Cardiac fibroblast (primary cell): ENCODE measurements at places on chromosomes 2 and 18.
A peak's percentile ranks its signal among the peaks of the same experiment; 100 is the strongest.

DNA sequence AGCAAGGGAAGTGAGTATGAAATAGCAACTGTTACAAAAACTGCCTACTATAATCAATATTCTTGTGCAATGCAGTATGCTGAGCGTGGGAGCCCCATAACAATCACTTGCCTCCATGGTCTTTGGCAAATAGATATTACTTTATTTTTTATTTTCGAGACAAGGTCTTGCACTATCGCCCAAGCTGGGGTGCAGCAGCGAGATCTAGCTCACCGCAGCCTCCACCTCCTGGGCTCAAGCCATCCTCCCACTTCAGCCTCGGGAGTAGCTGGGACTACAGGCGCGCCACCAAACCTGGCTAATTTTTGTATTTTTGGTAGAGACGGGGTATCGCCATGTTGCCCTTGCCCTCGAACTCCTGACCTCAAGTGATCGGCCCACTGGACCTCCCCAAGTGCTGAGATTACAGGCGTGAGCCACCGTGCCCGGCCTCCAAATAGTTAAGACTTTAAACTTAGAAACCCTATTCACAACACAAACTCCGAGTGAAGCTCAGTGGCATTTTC is 1.2 kb upstream of the CCNT2 start:
- DNase-seq, result no peak

DNA sequence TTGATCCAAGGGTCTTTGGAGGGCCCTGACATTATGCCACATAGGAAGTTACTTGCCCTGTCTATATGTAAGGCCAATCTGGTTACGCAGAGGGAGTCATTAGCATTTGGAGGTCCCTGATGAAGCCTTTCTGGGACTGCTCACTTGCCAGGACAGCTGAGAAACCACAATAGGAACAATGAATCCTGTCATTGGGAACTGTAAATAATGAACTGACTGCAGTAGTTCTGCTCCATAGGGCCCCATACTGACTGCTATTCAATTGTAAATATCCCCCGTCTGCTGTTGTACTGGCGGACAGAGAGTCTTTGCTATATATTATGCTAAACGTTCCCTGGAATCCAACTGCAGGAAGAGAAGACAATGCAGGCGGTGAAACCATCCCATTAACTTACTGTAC is 149.4 kb upstream of the DCC start:
- DNase-seq, result no peak

- peak; percentile 55 for DNase-seq
Measured at GRCh38 chr2:159128191-159128590, 158.3 kb downstream of the WDSUB1 start.

DNA sequence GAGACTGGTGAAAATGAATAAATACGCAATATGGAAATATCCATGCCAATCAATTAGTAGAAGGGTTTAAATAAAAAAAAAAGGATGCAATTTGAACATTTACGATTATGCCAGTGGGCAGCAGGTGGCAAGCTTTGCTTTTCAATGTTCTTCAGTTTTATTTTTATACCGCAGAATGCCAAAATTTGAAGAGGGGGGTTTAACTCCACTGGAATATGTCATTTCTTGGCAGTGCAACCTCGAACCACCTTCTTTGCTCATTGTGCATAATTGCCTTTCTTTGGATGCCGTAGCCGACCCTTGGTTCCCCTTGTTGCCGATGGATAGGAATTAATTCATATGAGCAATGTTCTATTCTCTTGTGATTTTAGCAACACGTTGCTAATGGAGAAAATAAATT is 88.0 kb downstream of the LTBP1 start:
- DNase-seq, result peak; percentile 58

GRCh38 chr2:139992078-139992477 is 1211.9 kb upstream of the NXPH2 start:
- no peak for DNase-seq

GRCh38 chr2:168234407-168235085 is 12.8 kb downstream of the STK39 start:
- no peak for DNase-seq

DNA sequence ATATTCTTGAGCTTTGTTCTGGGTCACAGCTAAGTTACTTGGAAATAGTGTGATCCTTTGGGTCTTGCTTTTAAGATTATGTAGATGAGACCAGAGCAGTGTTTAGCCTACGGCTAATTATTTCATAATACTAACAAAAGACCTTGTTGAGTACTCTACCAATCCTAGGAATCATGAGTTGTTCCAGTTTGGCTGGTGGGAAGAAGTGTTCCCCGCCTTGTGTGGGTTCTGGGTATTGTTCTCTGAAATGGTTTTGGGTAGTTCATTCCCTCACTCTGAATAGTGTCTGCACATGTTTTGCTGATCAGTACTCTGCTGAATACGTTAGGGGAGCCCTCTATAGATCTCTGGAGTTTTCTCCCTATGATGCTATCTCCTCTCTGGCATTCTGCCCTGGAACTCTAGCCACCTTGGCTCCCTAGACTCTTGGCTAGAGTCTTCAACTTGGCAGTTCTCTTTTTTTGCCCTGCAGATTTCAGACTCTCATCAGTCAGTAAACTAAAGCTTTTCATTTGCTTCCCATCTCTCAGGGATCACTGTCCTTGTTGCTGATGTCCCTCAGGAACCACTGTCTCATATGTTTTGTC is 48.4 kb downstream of the NEMP2 start:
- DNase-seq, result no peak

GRCh38 chr2:132766573-132766972 is 96.6 kb upstream of the LYPD1 start:
- no peak for DNase-seq

- DNase-seq, result peak; percentile 12
Measured at GRCh38 chr2:197464175-197464574, 10.8 kb downstream of the COQ10B start.

- DNase-seq, result no peak
Measured at GRCh38 chr2:61853086-61853846, 594 bp downstream of the FAM161A start.

DNA sequence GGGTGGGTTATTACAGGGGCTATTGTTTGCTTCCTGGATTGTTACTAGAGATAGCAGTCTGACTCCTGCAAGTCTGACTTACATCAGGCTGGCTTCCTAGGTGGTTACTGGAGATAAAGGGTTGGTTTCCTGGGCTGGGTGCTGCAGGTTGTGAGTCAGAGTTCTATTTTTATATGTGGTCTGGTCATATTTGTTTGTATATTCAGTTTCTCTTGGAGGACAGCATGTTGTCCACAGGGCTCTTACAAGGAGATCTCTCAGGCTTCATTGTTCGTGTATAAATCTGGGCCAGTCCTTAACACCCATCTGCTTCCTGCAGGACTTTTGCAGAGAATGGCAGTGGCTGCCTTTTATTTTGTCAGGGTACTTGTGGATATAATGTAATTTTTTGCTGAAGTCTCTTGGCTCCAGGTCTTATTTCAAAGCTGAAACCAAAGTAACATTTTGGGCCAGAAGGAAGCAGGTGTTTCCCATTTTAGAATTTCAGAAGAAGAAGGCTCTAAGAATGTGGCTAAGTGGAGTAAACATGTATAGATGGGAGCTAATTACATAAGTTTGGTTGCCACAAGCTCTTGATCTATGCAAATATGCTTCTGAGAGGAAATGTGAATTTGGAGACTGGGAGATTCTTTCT is 65.9 kb upstream of the SLC16A14 start:
- DNase-seq, result peak; percentile 87

GRCh38 chr18:73431620-73432019 is 563.8 kb upstream of the NETO1 start:
- peak; percentile 3 for DNase-seq

DNA sequence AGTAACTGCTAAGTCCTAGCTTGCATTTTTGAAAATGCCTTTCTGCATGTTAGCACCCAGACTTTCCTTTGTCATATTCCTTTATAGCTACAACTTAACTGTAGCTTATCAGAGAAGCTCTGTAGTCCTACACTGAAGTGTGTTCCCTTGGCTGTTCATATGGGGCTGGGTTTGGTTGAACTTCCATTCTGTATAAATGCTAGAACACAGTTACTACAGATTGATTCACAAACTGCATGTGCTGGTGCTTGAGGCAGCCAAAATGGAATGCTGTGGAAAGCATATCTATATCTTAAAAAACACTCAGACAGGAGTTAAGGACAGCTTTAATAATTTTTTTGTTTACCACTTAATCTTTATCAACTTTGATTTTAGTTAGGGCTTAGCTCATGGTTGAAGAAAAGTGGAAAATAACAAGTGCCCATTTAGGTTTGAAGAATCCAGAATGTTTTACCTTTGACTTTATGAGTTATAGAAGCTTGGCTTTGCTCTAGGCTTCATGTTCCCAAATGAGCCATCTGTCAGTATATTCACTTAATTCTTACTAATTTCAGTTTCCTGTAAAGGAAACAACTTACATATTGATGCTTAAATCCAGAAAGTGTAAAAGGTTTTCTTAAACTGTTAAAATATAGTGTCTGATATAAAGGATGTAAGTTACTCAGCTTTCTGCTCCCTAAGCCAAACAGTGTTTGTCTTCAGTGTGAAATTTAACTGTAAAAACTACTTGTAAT is 148.9 kb downstream of the AGPS start:
- DNase-seq, result no peak

DNA sequence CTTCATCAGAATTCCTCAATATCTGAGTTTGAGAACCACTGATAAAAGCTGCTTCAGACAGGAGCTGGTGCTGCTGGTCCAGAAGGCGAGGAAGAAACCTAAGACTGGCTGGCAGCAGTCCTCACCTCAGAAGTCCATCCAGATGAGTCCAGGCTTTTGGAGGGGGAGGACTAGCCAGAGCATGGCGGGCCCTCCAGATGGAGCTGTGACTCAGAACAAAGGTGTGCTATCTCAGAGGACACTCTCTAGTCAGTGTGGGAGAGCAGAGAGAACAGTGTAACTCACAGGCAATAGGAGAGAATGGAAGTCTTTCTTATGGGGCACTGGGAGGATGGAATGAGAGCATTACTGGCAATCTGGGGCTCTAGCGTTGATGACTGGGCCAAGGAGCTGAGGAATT is 191.4 kb downstream of the NYAP2 start:
- no peak for DNase-seq

- peak; percentile 53 for DNase-seq
Measured at GRCh38 chr2:150567771-150568301, 80.4 kb upstream of the RND3 start.

DNA sequence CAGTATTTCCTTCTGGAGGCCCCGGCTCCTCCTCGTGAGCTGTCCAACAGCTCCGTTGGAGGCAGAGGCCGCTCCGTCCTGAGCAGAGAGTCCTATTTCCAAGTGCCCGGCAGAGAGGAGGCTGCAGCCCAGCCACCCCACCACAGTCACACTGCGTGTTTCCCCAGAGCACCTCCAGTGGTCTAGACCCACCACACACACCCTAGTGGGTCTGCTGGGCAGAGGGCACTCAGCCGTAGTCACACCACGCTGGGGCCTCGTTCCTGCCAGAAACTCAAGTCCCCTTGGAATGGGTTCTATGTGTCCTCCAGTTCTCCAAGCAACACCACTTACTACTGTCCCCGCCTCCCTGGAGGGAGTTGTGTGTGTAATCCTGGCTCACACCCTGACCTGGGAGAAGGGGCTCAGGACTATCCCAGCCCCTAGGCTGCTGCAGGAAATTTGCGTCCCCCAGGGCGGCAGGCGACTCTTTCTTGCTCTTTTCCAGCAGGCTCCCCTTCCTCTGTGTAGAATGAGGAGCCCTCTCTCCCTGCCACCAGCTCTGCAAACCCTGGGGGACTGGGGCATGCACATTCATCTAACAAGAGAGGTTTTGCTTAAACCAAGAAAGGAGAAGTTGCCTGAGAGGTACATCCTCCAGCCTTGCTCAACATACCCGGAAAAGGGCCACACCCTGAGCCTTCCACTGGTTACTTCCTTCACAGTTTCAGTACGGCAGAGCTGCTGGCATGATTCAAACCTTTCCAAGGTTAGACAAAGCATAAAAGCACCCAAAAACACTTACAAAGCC is 114.1 kb downstream of the NDUFA10 start:
- no peak for DNase-seq

DNA sequence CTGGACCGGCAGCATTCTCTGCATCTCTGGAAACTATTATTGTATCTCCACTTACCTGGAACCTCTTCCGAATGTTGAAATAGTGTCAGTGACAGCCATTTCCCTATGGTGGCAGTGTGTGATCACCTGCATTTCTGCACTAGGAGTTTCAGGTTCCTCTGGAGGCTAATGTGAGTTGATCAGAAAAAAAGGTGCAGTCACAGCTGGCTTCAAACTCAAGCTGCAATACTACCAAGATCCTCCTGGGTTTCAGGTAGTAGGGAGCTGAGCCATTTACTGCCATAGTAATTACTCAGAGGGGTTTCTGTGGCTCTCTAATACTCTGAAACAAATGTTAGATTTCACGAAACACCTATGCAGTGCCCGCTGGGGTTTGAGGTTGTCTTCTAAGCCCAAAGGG is 183.5 kb upstream of the OSR1 start:
- no peak for DNase-seq
